ENCODE measurements at places on chromosomes 4 and X.

GRCh38 chrX:140701480-140701879 lies 8.1 kb upstream of the LINC00632 start:
- peak; percentile 18 for DNase-seq

GRCh38 chr4:56388306-56388705 lies 1.0 kb upstream of the AASDH start:
- DNase-seq = peak; percentile 15

DNA sequence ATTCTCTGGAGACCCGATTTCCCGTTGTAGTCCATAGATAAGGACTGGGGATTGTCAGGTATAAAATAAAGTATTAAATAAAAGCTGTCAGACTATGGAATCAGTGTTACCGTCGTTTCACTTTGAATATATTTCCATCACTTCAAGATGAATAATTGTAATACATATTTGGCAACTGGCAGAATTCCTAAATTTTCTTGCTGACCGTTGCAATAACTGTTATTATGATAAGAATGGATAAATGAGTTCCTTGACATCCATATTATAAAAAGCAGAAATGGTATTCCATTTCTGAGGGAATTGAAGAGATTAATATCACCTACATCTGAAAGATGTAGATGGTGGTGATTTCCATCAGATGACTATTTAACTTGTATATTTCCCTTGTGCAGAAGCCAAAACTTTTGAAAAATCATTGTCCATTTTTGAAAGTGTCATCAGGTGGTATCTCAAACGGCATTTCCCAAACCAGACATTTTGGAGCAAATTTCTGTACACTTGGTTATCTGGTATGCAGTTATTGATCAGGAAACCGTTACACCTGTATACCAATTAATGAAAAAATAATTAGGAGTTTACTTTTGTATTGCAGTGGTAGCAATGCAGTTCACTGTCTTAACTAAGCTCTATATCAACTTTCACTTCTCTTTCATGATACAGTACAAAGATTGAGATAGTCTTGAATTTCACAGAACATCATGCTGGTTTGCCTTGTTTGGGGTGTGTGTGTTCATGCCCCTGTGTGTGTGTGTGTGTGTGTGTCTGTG lies 878.5 kb downstream of the PCDH18 start:
- no peak for DNase-seq

GRCh38 chr4:143247866-143248265 lies 63.1 kb downstream of the USP38 start:
- DNase-seq = no peak

- no peak for DNase-seq
Observed at GRCh38 chr4:48748949-48749596, 31.0 kb downstream of the FRYL start.

DNA sequence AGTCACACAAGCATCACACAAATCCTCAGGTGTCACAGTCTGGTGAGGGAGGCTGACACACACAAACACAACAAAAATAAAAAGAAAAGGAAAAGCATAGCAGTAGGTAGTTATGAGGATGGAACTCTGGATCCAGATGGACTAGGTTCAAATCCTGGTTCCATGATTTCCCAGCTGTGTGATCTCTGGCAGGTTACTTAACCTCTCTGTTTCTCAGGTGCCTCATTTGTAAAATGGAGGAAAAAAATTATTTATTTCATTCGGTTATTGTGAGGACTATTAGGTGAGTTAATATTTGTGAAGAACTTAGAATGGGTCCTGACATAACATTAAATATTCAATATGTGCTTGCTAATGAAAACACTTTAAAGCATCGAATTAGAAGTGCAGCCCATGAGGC lies 19.8 kb downstream of the GAGE1 start:
- no peak for DNase-seq

- DNase-seq = peak; percentile 39
Observed at GRCh38 chr4:155759372-155760252, 791 bp downstream of the GUCY1B1 start.

GRCh38 chrX:38985375-38985774 lies 184.1 kb downstream of the MID1IP1 start:
- DNase-seq = peak; percentile 36

DNA sequence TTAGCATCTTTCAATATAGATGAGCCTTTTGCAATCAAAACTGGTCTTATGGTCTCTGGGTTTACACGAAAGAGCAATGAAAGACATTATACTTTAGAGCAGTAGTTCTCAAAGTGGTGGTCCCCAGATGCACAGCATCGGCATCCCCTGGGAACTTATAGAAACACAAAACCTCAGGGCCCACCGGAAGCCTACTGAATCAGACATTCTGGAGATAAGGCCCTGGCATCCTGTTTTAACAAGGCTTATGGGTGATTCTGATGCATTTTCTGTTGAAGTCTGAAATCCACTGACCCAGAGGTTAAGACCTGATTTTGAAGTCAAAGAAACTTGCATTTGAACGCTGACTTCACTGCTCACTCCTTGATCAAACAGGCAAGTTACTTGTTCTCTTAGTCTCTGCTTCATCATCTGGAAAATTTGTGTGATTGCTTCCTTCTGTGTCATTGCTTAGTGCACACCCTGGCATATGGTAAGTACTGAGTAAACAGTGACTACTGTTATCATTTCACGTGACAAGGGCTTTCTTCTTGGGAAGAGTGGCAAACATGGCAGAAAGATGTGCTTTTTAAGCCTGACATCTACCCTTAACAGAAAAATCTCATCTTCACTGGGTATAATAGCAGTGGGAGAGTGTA lies 14.5 kb downstream of the CHRNA9 start:
- DNase-seq = peak; percentile 30

- DNase-seq = no peak
Observed at GRCh38 chrX:150844016-150844415, 54.5 kb downstream of the CD99L2 start.

DNA sequence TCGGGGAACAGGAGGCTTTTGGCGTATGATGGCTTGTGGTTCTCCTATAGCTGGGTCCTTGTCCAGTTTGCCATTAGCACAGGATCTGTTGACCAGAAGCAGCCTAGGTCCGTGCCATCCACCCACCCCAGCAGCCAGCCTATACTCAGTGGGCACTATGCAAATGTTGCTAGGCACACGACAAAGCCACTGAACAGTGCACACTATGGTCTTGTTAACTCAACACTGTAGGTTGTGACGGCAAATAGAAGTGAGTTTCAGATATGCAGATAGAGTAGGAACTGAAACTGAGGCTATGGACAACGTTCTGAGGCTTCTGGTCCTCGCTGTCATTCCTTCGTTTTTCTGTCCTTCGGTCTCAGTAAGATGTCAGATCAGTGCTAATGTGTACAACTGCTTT lies 541.3 kb upstream of the TENM3 start:
- no peak for DNase-seq

Measured in fibroblast of mammary gland (primary cell).